ENCODE measurements at places on chromosomes 2 and 18.

GRCh38 chr2:71544919-71545571 is 91.7 kb downstream of the DYSF start:
- no peak for DNase-seq

DNA sequence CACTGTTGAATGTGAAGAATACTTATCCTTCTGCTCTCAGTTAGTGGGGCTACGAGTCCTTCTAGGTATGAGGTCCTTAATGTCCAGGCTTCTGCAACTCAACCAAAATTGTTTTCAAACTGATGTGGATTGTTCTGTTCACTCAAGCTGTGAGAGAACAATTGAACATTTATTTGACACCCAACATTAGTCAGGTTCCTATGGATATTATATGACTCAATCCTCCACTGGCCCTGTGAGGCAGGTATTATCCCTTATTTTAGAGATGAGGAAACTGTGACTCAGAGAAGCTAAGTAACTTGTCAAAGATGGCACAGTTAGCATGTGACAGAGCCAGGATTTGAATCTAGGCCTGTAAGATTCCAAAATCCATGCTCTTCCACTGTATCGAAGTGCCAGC is 1.2 kb upstream of the LYG2 start:
- no peak for DNase-seq

DNA sequence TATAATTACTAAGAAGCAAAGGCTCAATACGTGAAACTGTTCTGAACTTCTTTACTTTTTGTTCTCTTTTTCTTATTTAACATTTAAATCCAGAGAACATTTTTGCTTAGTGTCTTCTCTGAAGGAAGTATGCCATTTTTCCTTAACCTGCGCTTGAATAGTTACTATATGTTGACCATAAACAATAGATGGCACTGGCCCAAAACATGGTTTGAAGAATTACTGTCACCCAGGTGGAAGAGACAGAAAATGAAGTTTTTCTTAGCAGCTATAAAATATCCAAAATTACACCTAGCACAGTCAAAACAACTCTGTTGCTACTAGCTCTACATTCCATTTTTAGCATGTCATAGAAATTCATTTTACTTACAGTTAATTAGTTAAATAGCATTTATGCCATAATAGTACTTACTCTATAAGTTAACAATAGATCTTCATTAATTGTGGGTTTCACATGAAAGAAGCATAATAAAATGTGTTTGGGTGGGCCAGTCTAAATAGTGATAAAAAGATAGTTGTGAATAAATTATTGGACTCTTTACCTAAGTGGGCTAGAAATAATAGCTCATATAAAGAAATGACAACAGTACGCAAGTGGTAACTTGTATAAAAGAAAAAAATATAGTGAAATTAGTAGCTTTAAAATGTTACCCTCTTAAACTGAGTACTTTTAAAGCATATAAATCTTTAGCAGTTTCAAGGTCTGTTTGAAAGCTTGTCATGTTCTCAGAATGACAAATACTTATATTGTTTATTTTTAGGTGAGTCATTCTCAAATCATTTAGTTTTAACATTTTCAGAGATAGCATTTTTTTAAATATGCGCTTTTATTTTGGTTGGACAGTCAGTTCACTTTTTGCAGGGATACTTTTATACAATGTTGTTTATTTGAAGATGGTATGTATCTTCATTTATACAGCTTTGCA is 3.7 kb downstream of the ETAA1 start:
- no peak for DNase-seq

DNA sequence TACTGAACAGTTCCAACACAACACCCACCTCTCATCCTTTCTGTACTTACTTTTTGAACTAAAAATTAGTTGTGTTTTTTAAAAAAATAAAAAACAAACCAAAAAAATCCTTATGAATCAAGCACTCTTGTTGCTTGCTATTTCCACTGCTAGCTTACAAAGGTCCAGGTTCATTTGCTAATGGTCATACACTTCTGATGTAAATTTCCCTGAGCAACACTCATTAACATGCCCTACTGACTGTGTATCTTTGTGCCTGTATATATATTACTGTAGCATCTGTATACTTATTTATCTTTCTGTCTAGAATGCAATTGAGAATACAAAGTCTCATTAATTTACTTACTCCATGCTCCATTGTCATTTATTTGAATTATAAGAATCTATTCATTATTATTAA is 30.3 kb upstream of the IKZF2 start:
- no peak for DNase-seq

GRCh38 chr2:178202927-178203326 is 8.6 kb downstream of the OSBPL6 start:
- DNase-seq, result no peak

GRCh38 chr18:44626807-44627206 is 53.9 kb upstream of the SETBP1 start:
- no peak for DNase-seq

DNA sequence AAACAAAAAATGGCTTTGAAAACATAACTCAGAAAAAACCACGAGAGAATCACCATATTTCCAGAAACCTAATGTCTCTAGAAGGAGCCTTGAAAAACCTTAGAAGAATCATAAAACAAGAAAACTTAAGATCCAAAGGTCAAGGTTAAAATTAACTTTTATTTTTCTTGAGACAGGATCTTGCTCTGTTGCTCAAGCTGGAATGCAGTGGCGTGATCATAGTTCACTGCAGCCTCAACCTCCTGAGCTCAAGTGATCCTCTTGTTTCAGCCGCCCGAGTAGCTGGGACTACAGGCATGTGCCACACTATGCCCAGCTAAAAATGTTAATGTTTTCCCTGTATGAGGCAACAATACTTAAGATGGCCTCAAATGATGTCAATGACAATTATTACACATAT is 254.2 kb upstream of the SESTD1 start:
- no peak for DNase-seq

- no peak for DNase-seq
These were observed 41.1 kb downstream of the PLEKHB2 start for GRCh38 chr2:131146231-131146630.

GRCh38 chr2:216319771-216320170 is 52.5 kb downstream of the MARCHF4 start:
- no peak for DNase-seq

GRCh38 chr18:63689064-63689463 is 13.7 kb upstream of the SERPINB11 start:
- DNase-seq, result no peak

GRCh38 chr2:208074610-208075356 is 49.5 kb upstream of the PLEKHM3 start:
- DNase-seq, result no peak

GRCh38 chr18:52636536-52636935 is 296.5 kb downstream of the DCC start:
- no peak for DNase-seq
